Activated naive CD4-positive, alpha-beta T cell treated with anti-CD3 and anti-CD28 coated beads, Interleukin-2, amount 10 ng/mL, durations not matched to agents 7 days and 5 days (primary cell): ENCODE measurements at places on chromosomes 16 and 17.

GRCh38 chr16:5379954-5380353, 282.4 kb upstream of the EEF2KMT start:
- DNase-seq: no peak

DNA sequence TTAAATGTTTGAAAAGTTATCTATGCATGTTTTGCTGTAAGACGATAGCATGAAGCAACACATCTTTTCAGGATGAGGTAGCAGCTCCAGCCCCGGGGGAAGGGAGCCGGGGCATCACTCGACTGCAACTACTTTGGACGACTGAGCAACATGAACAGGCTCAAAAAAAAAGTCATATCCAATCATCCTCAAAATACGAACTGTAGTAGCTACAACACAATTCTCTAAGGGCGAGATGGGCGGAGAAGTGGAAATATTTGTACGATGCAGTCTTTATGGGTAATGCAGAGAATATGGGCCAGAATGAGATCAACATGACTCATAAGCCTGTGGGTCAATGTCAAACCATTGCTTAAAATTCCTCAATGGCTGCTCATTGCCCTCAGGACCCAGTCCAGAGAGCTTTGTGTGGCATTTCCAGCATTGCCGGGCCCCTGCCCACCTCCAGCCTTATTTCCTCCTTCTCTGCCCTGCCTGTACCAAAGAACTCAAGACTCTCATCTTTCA, 17.7 kb upstream of the SMURF2 start:
- no peak for DNase-seq

- DNase-seq: no peak
These were observed 39.0 kb downstream of the SLC6A4 start for GRCh38 chr17:30196504-30196903.

- DNase-seq: no peak
These were observed 28.1 kb downstream of the MMP15 start for GRCh38 chr16:58053682-58054005.

GRCh38 chr16:88702371-88703210, 3.6 kb downstream of the RNF166 start:
- DNase-seq: peak; percentile 39

GRCh38 chr16:87407511-87408112, 15.5 kb downstream of the MAP1LC3B start:
- no peak for DNase-seq

- DNase-seq: no peak
These were observed 66.8 kb downstream of the MARCHF10 start for GRCh38 chr17:62741290-62741689.

GRCh38 chr17:62724398-62725146, 83.5 kb downstream of the MARCHF10 start:
- DNase-seq: peak; percentile 80

GRCh38 chr17:70022175-70022574, 52.9 kb upstream of the KCNJ16 start:
- no peak for DNase-seq

- DNase-seq: no peak
These were observed 22.7 kb upstream of the CYTH1 start for GRCh38 chr17:78804777-78805176.

DNA sequence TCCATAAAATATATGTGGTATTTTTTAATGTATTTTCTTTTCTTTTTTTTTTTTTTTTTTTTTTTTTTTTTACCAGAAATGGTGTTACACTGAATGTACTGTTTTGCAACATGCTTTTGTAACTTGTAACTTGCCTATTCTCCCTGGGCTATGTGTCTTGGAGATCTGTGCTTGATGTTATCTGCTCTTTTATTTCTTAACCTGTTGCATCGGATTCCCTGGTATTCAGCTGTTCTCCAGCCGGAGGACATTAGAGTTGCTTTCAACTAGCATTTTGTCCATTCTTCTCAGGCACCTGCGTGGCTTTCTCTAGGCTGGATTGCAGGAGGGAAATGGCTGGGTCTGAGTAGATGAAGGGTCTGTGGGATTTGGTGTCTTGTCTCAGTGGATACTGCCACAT, 47.4 kb downstream of the KATNIP start:
- DNase-seq: no peak

GRCh38 chr17:77371888-77372443, 231.2 kb downstream of the SEC14L1 start:
- DNase-seq: no peak

- no peak for DNase-seq
These were observed 17.9 kb upstream of the NSMCE1 start for GRCh38 chr16:27286451-27286850.

GRCh38 chr17:21298983-21299519, 14.5 kb downstream of the MAP2K3 start:
- DNase-seq: no peak

- DNase-seq: no peak
These were observed 29.5 kb upstream of the ULK2 start for GRCh38 chr17:19897090-19897837.

DNA sequence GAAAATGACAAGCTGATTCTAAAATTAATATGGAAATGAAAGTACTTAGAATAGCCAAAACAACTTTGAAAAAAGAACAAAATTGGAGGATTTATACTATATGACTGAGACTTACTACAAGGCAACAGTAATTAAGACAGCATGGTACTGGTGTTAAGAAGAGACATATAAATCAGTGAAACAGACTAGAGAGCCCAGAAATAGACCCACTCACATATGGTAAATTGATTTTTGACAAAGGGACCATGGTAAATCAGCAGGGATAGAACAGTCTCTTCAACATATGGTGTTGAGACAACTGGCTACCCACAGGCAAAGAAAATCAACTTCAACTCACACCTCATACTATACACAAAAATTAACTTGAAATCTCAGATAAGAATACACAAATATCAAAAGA, 12.9 kb downstream of the CMC2 start:
- DNase-seq: no peak

GRCh38 chr17:66849851-66850580, 15.1 kb downstream of the CACNG5 start:
- no peak for DNase-seq

- DNase-seq: no peak
These were observed 3.1 kb upstream of the SLC13A2 start for GRCh38 chr17:28470266-28470913.

DNA sequence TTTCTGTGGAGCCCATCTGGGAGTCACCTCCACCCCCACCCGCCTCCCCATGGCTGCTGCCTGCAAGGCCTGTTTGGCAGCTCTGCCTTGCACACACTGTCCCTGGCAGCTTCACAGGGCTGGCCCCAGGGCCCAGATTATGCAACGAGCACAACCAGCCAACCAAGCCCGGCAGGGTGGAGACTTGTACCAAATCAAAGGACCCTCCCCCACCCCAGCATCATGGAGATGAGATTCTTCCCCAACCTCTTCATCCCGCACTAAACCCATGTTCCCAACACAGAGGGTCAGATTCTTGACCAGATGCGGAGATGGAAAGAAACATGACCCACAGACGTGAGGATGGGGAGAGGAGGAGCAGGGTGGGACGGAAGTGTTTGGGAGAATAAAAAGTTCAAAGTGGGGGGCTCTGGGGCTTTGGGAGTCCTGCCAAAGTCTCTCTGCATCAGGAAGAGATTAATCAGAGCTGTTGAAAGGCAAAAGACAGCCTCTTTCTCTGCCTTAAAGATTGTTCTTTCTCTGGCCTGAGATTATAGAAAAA, 3.8 kb downstream of the SMARCD2 start:
- DNase-seq: no peak

- no peak for DNase-seq
These were observed 145.9 kb downstream of the BCAS3 start for GRCh38 chr17:60823515-60823914.

DNA sequence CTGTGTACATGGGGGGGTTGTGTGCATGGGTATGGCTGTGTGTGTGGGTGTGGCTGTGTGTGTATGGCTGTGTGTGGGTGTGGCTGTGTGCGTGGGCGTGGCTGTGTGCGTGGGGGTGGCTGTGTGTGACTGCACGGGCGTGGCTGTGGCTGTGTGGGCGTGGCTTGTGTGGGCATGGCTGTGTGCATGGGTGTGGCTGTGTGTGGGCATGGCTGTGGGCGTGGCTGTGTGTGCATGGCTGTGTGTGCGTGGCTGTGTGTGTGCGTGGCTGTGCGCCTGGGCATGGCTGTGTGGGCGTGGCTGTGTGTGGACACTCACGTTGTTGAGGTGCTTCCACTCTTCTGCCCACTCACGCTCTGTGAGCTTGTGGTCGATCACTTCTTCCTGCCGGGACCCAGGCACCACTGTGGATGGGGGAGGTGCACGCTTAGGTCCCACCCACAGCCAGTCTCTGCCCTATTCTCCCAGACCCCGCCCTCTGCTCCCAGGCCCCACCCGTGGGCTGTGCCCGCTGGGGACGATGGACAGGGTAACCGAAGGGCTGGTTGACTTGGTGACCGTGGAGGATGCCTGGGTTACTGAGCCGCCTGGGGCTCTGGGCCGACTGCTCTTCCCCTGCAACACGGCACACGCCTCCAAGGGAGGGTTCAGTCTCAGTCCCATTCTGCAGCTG, 16.0 kb upstream of the PABPN1L start:
- DNase-seq: peak; percentile 25

GRCh38 chr16:28308794-28309584, 16.7 kb downstream of the SBK1 start:
- DNase-seq: no peak

GRCh38 chr16:56294579-56294978, 103.3 kb downstream of the GNAO1 start:
- no peak for DNase-seq

DNA sequence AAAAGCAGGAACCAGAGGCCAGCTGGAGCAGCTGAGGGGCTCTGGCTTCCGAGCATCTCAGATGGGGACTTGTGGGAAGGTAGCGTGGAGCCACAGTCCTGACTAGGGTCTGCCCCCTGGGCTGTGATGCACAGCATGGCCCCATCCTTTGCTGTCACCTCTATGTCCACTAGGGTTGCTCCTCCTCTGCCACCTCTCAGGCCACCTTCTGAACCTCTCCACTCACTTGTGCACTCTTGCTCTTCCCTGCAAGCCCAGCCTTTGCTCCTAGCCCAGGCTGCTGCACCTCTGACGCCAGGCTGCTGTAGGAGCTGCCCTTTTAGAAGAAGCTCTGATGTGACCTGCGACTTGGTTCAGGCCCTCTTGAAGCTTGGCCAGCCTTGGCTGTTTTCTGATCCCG, 24.3 kb upstream of the SMPD3 start:
- no peak for DNase-seq

DNA sequence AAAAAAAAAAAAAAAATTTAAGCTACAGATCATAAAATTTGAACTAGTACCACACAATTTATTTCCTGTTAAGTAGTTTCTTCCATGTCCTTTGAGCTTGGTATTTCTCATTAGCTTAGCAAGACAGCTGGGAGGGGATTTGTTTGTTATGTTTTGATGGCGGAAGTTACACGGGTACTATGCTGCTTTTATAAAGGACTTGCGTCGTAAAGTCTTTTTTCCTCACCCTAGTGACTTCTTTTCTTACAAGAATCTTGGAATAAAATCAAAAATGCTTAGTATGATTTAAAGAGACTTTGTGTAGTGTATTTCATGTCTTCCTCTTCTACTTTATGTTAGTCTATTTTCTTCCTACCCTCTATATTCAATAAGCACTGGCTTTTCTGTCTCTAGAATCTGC, 89.1 kb downstream of the NLK start:
- no peak for DNase-seq

- no peak for DNase-seq
These were observed 47.3 kb downstream of the MIS12 start for GRCh38 chr17:5533486-5534315.

- no peak for DNase-seq
These were observed 11.3 kb downstream of the CACNG4 start for GRCh38 chr17:66975614-66976378.

- no peak for DNase-seq
These were observed 346.3 kb downstream of the BCAS3 start for GRCh38 chr17:61023996-61024395.

- peak; percentile 30 for DNase-seq
These were observed 197.6 kb downstream of the XYLT1 start for GRCh38 chr16:17273142-17273561.

DNA sequence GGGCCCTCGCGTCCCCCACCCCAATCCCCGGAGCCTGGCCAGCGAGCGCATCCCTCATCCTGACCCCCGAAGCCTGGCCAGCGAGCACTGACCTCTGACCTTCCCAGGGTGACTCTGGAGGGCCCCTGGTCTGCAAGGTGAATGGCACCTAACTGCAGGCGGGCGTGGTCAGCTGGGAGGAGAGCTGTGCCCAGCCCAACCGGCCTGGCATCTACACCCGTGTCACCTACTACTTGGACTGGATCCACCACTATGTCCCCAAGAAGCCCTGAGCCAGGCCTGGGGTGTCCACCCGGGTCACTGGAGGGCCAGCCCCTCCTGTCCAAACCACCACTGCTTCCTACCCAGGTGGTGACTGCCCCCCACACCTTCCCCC, 2.3 kb downstream of the TPSD1 start:
- DNase-seq: no peak

DNA sequence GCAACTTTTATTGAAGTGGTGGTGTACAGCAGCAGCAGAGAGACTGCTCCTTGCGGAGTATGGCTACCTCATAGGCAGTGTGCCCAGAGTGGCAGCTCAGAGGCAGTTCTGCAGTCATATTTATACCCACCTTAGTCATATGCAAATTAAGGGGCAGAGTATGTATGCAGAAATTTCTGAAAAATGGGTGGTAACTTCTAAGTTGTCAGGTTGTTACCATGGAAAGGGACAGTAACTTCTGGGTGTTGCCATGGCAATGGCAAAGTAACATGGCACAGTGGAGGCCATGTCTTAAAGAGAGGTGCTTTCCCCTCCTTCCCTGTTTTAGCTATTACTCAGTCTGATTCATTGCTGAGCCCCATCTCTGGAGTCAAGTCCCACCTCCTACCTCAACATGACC, 53.4 kb downstream of the MEOX1 start:
- DNase-seq: no peak

DNA sequence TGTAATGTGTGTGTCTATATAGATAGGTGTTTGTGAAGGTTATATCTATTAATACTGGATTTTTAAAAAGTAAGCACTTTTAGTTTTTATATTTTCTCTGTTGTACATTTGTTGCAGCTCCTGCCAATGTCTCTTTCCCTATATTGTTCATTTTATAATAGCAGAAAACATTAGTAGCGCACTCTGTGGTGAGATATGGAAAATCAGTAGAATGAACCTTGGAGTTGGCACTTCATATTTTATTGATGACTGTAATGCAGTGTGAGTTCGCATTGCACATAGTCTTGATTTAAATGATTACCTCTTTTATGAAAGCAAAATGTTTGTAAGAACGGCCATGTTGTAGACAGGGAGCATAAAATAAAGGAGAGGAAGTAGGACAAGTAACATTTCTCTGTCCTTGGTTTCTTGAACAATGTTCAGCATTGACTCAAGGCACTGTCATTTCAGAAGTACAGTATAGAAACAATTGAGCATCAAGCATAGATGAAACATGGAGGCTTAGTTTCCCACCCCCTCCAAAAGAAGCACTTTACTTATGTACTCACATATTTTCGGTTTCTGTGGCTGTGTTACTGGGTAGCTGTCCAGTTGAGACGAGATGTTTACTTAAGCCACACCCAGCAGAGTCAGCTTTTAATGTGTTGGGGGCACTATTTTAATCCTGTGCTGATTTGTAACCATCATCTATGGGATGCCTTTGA, 74.0 kb downstream of the TANC2 start:
- no peak for DNase-seq
